Activated CD8-positive, alpha-beta memory T cell treated with anti-CD3 and anti-CD28 coated beads for 48 hours (primary cell): ENCODE measurements at places on chromosomes 3 and 15.

DNA sequence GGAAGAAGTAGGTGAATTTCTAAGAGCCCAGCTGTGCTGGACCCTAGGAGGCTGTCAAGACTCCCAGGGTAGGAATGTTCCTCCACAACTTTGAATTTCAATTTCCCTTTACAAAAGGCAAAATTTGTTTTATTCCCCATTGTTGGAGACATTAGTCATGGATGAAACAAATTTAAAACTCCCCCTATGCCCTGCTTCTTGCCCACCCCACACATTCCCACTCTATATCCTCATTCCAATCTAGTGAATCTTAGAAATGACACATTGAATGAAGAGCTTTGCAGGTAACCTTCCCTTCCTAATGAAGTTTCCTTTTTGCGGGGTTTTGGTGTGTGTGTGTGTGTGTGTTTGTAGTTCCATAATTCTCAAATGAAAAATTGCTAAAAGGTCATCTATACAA lies 72.6 kb downstream of the CCNL1 start:
- no peak for DNase-seq

DNA sequence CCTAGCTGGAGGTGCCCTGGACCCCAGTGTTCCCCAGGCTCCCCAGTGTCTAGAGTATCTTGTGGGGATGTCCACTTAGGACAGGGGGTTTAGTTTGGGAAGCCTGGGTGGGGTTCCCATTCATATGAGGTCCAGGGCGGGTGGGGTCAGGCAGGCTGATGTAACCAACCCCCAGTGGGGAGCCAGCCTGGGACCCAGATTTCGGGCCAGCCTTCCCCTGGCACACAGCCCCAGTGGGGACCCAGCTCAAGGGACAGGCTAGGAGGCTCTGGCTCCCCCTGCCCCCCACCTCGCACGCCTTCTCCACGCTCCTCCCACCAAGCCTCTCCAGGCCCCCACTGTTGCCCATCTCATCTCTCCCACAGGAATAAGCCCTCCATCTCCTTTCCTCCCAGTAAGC lies 323.5 kb downstream of the UACA start:
- DNase-seq, result no peak

- DNase-seq, result no peak
These were observed 8.6 kb downstream of the ALS2CL start for GRCh38 chr3:46684891-46685290.

DNA sequence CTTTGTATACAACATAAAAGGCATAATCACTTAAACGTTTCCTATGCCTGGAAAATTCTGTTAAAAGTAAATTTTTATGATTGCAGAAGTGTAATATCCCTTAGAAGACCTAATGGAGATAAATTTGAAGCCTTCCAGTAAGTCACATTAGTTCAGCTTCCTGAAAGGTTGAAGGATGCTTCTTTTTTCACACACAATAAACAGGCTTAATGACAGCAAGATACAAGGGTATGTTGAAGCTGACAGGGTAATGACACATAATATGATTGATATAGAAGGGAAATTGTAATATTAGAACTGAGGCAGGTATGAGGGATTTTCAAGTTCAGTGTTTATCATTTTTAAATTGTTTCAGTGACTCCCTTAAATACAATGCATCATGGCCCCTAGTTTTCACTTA lies 161.8 kb upstream of the NAALADL2 start:
- DNase-seq, result no peak
